Dermis lymphatic vessel endothelial cell (primary cell): ENCODE measurements at places on chromosomes 12 and 14. TPM values are rescaled to one million over a fixed set of nuclear protein-coding genes. Genes with fewer than 3 reads are reported as not detected.

SMIM41 gene
- 0.09 TPM in 1 of 2 replicates, not detected in the other for total RNA-seq

FOXM1 gene
- total RNA-seq, result 1.3 TPM in 2 replicates

KCNA5 gene
- not detected in 2 replicates for total RNA-seq

ABHD12B gene
- not detected in 2 replicates for total RNA-seq

G2E3 gene
- total RNA-seq, result 8.2 and 13.6 TPM in 2 replicates

PRKAG1 gene
- 39.0 and 44.7 TPM in 2 replicates for total RNA-seq

TMTC1 gene
- total RNA-seq, result 4.2 and 15.5 TPM in 2 replicates

ADCY6 gene
- total RNA-seq, result 29.5 and 29.7 TPM in 2 replicates

SLC5A8 gene
- total RNA-seq, result 0.09 TPM in 1 of 2 replicates, not detected in the other

APPL2 gene
- 20.2 and 20.3 TPM in 2 replicates for total RNA-seq

C1QL4 gene
- not detected in 2 replicates for total RNA-seq

KTN1 gene
- total RNA-seq, result 184 and 207 TPM in 2 replicates

MAP3K9 gene
- 0.11 and 0.17 TPM in 2 replicates for total RNA-seq

RNASE4 gene
- total RNA-seq, result 12.8 and 19.3 TPM in 2 replicates

RAB15 gene
- 4.8 and 8.2 TPM in 2 replicates for total RNA-seq

RHEBL1 gene
- 0.76 and 1.2 TPM in 2 replicates for total RNA-seq

B3GNT4 gene
- total RNA-seq, result under 0.01 and 0.17 TPM in 2 replicates

FAIM2 gene
- not detected in 2 replicates for total RNA-seq

SARNP gene
- total RNA-seq, result 72.7 and 116 TPM in 2 replicates

OR6S1 gene
- not detected in 2 replicates for total RNA-seq

ERBB3 gene
- 0.17 and 0.33 TPM in 2 replicates for total RNA-seq

LRR1 gene
- total RNA-seq, result 12.4 and 12.9 TPM in 2 replicates

LRRC10 gene
- total RNA-seq, result not detected in 2 replicates

ASCL1 gene
- total RNA-seq, result not detected in 2 replicates

TCL1B gene
- not detected in 2 replicates for total RNA-seq

TMEM30B gene
- total RNA-seq, result 0.33 and 0.43 TPM in 2 replicates
